Naive thymus-derived CD4-positive, alpha-beta T cell (primary cell): ENCODE measurements at places on chromosomes 6 and 20.

GRCh38 chr20:3847429-3847940, 851 bp downstream of the MAVS start:
- DNase-seq, result no peak

DNA sequence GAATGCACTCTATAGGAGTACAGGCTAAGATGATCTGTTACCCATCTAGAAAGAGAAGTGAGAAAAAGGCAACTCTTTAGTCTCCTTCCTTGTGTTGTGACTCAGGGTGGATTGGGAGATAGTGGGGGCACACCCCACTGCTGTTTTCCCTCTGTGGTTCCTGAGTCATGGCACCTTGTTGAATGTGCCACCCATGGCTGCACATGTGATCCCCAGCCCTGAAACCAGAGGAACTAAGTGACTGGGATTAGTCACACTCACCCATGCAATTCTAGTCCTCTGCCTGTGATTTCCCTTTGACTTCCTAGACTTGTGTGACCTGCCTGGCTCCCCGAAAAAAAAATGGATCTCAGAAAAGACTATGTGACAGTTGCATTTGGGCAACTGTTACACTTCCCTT, 48.6 kb upstream of the HTR1B start:
- no peak for DNase-seq

- no peak for DNase-seq
These were observed 185.8 kb upstream of the TENT5A start for GRCh38 chr6:81938014-81938856.

- DNase-seq, result no peak
These were observed 64.9 kb upstream of the SALL4 start for GRCh38 chr20:51867251-51867650.

- DNase-seq, result no peak
These were observed 234.7 kb downstream of the TRDN start for GRCh38 chr6:123402052-123402451.

GRCh38 chr6:113356139-113356538, 501.0 kb upstream of the MARCKS start:
- DNase-seq, result no peak

DNA sequence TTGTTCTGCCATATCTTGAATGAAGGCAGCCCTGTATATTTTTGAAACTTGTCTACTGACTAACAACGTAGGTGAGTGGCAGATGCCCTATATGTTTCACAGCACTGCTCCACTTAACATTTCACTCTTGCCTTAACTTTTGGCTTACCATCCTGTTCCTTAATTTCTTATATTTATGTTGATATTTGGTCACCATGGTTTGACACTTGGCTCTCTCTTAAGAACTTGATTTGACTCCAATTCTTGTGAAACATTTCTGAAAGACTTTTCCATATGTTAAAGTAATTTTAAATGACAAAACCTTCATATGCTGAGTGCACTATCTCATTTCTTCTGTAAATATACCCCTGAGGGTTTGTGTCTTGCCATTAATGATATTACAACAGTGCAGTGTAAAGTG, 434.3 kb upstream of the IMPG1 start:
- DNase-seq, result no peak

- no peak for DNase-seq
These were observed 132.7 kb upstream of the JAG1 start for GRCh38 chr20:10806539-10806938.
